ENCODE measurements at places on chromosomes 7 and 10. TPM values are rescaled to one million over a fixed set of nuclear protein-coding genes. Genes with fewer than 3 reads are reported as not detected.
A peak's percentile ranks its signal among the peaks of the same experiment; 100 is the strongest.

DNA sequence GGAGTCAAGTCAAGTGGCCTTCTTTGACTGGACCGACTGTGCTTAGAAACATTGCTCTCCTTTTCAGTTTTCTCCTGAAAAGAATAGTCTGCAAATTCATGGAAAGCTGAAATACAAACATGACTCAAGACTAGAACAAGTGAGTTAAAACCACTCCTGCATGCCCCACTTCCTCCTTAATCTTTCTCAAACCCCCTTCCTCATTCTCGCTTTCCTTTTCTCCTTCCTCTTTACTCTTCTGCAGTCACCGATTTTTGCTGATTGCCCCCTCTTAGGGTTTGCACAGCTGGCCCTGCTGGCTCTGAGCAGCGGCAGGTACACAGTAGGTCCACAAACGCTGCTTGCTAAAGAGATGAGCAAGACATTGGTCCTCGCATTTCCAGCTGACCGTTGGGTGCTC, 34.8 kb upstream of the MKI67 start:
- no peak for DNase-seq

DNA sequence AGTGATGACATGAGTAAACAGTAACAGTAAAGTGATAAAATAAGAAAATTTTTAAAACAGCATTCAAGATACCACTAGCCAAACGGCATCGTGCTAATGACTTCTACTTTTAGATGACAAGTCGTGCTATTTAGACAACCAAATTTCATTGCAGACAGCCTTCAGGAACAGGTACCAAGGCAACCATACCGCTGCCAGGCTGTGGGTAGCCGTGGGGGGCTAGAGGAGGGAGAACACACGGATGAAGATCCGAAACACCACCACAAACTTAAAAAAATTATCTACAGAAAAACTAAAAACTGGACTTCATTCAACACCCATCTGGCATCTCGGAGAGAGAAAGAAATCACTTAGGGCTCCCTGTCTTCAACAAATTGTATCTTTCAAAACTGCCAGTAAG, 89.6 kb downstream of the RSU1 start:
- no peak for DNase-seq

- peak; percentile 51 for DNase-seq
Observed at GRCh38 chr7:41979834-41980307, 257.1 kb downstream of the GLI3 start.

DNA sequence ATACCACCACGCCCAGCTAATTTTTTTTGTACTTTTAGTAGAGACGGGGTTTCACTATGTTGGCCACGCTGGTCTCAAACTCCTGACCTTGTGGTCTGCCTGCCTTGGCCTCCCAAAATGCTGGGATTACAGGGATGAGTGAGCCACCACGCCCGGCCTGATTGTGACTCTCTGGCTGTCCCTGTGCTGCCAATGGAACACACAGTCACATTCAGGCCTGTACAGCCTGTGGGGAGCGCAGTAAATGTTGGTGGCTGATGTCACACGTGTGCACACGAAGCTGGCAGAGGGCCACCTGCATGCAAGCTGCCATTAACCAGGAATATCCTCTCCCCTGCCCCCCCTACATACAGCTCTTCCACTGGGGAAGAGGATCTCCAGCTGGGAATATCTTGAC, 22.1 kb downstream of the POLL start:
- DNase-seq = no peak

DNA sequence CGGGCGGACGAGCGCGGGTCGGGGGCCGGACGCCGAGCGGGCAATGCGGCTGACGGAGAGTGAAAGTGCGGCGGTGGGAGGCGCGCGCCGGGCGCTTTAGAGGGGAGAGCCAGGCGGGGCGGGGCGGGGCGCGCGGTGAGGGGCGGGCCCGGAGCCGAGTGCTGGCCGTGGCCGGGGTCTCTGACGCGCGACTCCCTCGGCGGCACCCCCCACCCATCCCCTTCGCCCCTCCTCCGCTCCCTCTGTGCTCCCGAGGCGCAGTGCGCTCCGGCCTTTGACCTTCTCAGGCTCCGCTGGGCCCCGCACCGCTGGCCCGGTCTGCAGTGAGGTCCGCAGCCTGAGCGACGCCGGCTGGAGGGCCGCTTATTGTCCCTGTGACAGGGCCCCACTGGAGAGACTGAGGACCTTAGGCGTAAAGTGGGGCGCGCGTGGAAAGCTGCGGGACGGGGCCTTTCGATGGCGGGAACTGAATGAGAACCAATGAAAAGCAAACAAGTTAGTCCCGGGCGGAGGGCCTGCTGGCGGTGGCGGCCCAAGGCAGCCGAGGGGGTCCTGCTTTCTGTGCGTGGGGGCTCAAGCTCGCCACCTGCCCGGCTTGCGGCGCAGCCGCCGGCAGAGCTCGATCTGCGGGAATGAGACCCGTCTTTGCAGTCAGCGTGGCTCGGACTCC, at the start of gene CXCL12:
Gene CXCL12 (minus strand): TSS at position 72 of the 670 bp plus-strand sequence. CDS start 92 bp downstream, outside the sequence.
- DNase-seq = no peak

DNA sequence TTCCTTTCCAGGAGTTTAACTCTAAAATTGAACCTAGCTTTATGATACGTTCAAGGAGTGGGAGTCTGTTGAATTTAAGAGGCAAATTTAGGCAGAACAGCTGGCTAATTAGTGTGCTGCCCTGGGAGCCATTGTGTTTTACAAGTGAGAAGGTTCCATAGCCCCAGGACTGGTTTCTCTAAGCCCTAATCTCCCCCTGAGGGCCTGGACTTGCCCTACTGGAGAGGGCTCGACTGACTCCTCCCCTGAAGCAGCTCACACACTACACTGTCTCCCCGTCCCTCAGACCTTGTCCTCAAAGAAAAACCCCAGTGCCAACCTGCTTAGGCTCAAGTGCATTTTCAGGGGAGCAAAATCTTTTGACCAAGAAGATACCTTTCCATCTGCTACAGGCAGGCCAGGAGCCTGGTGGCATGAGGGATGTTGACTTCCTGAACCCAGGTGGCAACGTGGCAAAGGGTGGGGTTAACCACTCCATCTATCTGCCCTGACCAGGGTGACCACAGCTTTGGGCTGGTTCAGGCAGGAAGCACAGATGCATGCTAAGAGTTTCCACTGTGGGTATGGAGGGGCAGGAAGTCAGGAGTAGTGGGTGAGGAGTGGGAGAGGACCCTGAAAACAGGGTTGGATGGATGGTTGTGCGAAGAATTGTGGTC, 68.9 kb upstream of the CARD11 start:
- no peak for DNase-seq

The DGKI gene
- polyA plus RNA-seq = 2.3 TPM
